ENCODE measurements at places on chromosomes 4 and X.

- DNase-seq = no peak
Observed at GRCh38 chr4:1753697-1754311, 32.5 kb downstream of the TACC3 start.

DNA sequence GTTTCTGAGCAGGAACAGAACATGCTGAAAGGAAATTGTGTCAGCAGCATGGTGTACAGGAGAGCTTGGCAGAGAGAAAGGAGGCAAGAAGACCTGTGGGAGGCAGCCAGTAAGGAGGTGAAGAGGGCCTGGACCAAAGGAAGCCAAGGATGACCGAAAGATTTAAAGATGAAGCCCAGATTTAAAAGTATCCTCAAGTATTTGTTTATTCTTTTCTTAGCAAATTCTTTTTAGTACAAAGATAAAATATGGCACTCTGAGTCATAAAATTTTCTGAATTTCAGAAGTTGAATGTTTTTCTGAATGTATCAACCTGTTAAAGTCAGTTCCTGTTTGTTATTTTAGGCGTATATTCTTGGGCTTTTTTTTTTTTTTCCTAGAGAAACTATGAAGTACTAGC lies 3.5 kb downstream of the PKD2 start:
- DNase-seq = no peak

DNA sequence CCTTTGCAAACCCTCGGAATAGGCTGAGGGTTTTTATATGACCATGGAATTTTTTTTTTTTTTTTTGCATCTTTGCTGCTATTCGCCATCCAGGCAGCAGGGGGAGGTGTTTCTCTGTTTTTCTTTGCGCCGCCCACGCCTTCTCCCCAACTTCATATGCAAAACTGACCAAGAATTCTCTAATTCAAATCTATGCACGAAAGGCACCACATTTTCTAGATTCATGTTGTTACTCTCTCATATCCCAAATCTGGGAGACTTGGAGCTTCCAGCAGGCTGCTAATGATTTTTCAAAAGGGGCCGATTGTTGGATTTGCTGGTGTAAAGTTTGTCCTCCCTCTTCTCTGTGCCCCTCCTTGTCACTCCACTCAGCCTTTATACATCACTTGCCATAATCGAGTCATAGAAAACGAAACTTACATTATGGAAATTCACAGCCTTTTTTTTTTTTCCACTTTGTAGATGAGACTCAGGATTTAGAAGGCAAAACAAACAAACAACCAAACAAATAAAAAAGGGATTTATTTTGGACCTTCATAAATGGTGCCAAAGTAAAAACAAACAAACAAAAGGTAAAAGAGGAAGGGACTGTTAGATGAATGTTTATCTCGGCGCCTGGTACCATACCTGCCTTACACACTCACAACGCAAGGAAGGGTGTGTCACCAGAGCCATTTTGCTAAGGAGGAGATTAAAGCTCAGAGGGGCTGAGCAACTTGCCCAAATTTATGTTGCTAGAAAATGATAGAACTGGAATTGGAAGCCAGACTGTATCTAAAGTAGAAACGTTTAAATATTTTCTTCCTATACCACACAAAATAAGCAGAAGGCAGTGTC lies 29.3 kb upstream of the BOD1L1 start:
- DNase-seq = no peak

GRCh38 chrX:42188730-42189129 lies 265.4 kb upstream of the CASK start:
- DNase-seq = no peak

DNA sequence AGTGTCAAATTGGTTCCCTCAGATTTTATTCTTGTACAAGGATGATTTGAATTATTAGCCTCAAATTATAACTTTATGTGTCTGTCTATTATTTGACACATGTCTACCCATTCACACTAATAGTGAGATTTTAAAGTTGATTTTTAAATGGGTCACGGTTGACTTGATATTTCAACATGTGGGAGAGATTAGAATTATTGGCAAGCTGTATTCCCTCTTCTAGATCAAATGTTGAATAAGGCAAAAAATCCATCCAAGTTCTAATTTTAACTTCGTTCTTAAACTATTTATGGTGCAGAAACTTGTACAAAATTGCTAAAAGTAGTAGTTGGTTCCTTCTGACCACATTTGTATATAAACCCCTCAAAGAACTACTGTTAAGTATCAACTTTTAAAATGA lies 1498.0 kb downstream of the STIM2 start:
- no peak for DNase-seq

DNA sequence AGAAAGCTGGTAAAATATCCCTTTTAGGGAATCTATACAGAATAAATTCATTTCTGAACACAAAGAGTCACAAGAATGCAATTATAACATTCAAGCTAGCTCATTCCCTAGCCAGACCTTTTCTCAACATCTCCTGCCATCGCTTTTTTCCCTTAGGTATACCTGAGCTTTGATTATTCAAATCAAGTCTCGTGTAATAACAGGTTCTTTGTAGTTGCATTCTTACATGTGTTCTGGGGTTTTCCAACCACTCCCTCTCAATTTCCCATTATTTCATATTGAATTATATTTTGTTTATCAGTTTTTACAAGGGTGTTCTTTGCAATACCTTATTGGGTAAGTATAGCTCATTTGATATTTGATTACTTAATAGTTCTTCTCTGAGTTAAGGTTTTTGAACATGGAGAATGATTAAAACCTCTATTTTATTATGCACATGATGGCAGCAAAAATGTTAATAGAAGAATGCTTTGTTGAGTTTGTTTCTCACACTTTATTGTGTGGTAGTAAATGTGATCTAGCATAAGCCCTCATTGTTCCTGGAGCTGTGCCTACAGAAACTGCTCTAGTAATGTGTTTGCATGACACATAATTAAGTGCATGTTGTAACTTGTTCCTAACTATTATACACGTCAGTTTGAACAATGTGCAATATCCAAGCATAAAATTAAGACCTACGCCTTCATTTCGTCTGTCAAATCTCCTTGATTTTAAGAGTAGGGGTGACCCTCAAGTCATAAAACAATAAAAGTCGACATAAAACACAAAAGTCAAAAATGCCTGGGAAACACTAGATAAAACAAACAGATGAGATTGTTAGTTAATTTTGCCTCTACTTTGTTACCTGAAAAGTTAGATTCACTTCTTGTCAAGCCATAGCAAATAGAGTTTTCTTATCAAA lies 124.0 kb upstream of the POF1B start:
- no peak for DNase-seq

- DNase-seq = no peak
Observed at GRCh38 chr4:41146196-41146595, 68.1 kb downstream of the APBB2 start.

DNA sequence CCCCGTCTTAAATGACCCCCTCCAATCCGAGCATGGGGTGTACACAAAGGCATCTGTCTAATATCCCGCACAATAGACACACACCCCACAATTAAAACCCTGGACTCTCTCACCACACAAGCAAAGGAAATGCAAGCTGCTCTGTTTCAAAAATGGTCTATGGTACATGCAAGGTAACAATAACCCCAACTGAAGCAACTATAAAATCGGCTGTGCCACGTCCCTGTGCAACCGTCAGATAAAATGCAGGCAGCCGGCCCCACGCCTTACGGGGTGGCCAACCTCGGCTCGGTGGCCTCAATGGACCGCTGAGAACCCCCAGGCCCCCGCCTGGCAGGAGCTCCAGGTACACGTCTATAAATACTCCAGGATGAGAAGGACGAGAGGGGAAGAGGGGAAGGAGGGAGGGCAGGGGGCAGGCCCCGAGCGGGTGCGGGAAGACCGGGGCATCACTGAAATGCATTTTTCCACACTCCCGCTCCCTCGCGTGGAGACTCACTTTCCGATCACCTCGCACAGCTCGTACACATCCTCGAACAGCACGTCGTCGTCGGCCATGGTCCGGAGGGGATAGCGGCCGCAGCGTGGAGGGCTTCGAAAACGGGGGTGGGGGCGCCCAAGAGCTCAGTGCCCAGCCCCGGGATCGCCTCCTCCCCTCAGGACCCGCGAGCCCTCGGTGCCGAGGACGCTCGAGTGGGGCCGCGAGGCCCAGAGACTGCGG lies 763 bp downstream of the CASK start:
- no peak for DNase-seq

DNA sequence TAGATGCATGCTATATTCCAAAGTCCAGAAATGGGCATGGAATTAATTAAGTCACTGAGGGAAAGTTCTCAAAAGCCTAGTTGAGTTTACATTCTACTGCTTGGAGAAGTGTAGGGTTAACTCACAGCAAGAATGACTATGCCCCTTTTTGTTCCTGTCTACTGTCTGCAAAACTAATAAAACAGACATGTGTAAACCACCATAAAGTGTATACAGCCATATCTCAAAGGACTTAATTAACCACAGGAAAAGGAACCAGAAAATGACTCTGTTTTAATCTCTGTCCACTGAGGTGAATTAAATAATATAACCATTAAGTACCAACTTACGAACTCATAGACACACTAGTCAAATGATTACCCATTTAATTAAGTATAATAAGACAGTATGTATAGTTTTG lies 84.9 kb downstream of the PRDM5 start:
- no peak for DNase-seq

DNA sequence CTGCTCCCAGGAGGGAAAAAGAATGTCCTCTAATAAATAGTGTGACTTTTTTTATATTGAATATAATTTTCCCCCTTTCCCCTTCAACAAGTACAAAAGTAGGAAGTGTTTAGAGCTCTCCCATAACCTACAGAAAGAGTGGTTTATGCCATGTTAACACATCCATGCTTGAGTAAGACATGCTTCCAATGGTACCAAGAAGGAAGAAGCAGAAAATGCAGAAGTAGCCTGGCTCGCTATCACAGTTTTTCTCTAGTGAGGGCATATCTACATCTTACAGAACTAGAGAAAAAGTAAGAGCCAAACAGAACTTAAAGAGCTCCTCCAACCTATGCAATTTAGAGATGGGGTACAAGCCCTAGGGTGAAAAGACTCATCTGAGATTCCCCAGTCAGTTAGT lies 82.5 kb downstream of the ARHGEF9 start:
- DNase-seq = no peak

DNA sequence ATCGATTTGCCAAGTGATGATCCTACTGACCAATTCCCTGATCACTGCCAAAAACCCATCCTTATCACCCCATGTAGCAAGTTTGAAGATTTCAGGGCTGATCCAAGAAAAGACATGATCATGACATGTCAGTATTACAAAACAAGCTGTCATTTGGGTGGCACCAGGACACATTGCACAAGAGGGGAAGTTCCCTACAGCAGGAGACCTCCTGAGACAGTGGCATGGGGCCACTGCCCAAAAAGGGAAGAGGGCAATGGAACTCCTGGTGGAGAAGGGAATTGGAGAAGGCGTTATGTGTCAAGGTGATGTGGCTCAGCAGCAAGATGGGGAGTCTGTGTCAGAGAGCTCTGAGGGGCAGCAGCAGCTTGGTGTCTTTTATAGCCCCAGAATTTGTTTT lies 43.4 kb downstream of the ZNF182 start:
- DNase-seq = no peak

DNA sequence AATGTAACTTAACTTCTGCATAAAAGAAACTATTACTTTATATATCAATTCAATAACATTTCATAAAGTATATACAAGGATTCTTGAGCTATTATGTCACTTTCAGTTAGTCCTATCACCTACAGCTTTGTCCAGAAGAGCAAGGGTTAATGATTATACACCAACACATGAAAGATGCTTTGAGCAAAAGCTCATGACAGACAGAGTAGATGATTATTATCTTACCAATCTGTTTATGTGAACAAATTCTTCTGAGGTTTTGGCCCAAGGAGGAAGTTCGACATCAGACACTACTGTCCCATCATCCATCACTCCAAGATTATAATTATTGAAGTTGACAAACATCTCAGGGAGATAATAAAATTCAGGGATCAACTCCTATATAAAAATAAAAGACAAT lies 166.7 kb upstream of the MAB21L2 start:
- DNase-seq = no peak

- no peak for DNase-seq
Observed at GRCh38 chrX:72095370-72095769, 36.3 kb downstream of the RTL5 start.

DNA sequence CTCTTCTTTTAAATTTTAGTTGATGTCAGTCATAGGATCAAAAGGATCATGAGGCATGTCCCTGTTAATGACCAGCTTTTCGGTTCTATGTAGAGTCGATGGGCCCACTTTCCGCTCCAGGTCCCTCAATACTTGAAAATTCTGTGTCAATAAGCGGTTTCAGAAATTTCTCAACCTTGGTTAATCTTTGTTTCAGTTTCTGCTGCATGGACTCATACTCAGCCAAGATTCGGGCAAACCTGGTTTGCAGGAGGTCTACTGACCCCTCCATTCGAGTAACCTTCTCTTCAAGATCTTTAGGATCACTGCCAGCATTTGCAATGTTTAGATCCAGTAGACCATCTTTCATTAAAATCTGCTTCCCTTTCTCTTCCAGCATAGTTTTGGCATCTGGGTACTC lies 22.0 kb upstream of the NFXL1 start:
- no peak for DNase-seq

DNA sequence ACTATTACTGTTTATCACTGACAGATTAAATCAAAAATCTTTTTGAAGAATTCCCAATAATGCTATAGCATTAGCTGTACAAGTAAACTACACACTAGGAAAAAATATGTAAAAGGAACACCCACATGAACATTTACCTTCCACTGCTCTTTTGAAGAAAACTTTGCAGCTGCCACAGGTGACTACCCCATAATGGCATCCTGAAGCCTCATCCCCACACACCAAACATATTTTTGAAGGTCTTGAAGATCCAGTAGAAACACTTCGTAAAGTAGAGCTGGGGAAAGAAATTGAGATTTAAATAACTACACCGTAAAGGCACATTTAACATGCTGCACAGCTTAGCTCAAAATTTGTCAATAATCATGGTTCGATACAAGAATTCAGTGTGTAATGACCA lies 182.4 kb downstream of the NR3C2 start:
- no peak for DNase-seq

GRCh38 chr4:73613130-73613529 lies 7.1 kb downstream of the RASSF6 start:
- peak; percentile 76 for DNase-seq

DNA sequence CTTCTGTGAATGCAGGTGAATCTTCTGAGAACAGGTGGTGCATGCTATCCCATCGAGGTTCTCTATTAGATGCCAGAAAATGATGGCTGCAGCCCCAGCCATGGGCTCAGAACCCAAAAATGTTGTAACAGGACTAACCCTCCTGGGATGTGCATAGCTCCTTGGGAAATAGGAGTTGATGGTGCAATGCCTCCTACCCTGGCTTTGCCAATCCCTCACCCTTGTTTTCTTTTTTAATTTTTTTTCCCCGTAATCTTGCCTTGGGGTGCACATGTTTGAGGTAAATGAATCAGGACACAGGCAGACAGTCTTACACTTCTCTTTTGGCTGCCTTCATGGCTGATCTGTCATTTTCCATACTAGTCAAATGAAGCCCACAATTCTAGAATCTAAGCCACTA lies 96.6 kb downstream of the KIT start:
- no peak for DNase-seq

DNA sequence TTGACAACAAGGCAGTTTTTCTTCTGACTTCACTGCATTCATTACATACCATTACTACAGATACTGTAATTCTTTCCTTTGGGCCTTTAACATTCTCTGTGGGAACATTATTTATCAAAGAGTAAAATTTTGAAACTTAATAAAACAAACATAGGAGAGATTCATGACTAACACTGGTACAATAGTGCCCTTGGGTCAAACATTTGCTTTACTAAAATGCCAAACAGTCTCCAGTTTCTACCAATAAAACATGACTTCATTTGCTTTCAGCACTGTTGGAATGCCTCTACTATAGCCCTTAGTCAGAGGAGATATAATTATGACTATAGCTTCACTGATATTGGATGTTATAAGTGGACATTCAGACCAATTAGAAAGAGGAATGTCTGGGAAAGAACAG lies 481.5 kb downstream of the PACRGL start:
- no peak for DNase-seq

GRCh38 chr4:75671802-75672421 lies 1.3 kb downstream of the G3BP2 start:
- no peak for DNase-seq

All from kidney epithelial cell (primary cell).